ENCODE measurements at places on chromosomes 16 and 17.

DNA sequence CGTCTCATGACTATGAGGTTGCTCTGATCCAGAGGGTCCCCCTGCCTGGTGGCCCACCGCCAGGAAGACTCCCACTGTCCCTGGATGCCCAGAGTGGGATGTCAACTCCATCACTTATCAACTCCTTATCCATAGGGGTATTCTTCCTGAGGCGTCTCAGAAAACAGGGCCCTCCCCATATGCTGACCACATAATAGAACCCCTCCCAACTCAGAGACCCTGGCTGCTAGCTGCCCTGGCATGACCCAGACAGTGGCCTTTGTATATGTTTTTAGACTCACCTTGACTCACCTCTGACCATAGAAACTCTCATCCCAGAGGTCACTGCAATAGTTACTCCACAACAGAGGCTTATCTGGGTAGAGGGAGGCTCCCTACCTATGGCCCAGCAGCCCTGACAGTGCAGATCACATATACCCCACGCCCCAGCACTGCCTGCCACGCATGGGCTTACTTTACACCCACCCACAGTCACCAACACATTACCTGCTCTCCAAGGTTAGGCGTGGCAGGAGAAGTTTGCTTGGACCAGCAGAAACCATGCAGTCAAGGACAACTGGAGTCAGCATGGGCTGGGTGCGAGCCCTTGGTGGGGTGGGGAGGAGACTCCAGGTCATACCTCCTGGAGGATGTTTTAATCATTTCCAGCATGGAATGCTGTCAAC lies 2.3 kb upstream of the G6PC1 start:
- DNase-seq: no peak

- DNase-seq: no peak
Observed at GRCh38 chr16:76278980-76279379, 1.8 kb downstream of the CNTNAP4 start.

DNA sequence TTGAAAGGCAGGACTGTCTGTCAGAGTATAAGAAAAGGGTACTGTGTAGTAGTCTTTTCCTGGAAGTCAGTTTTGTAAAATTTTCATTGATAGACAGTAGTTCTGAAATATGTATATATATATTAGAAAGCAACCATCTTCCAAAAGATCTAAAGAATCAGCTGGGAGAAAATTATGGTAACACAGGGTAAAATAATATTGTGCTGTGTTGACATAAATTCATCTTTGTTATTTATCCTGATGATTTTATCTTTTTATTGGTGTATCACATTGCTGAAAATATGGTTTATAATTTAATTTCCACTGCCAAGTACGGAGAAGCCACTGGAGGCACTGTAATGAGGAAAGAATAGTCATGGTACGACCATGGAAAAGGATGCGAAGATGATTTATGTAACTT lies 324.9 kb downstream of the CA10 start:
- no peak for DNase-seq

DNA sequence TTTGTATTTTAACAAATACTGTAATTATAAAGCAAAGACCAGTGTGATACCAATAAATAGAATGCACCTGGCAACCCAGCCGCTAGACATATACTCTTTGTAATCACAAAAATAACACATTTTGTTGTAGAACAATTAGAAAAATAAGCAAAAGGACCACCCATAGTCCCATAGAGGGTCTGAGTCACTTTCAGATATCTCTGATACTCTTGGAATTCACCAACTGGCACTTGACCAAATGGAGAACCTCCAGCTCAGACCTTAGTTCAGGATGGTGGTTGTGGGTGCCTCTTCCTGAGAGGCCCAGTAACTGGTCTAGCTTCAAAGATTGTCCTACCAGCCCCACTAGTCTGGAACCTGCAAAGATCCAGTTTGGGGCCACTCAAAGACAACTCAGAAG lies 789 bp upstream of the TERF2 start:
- DNase-seq: no peak

DNA sequence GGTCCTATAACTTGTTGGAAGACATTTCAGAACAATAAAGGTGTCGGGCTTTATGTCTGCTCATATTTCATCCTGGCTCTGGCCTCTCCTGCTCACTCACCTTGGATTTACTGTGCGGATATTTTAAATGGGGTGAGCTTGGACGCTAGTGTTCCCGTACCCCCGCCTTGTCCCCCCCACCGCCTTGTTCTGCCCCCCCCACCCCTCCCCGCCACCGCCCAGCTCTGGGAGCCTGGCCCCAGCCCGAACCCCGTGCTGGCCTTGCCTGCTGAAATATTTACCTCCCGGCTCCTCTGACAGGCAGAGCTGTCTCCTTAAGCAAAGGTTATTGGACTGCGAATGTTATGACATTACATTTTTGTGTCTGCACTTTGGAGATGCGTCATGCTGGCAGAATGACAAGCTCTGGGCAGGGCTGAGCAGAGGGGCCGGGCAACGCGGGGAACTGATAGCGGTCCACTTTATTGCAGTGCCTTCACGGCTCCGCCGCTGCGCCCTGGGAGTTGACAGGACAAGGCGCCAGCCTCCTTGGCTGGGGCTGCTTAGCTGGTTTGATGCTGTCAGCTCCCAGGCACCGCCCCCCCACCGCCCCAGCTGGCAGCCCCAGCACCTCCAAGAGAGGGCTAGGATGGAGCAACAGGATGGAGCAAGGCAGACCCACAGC lies 222.5 kb upstream of the GSE1 start:
- no peak for DNase-seq

- DNase-seq: no peak
Observed at GRCh38 chr17:74006371-74006770, 197.1 kb upstream of the RPL38 start.

GRCh38 chr17:4711661-4712181 lies 1.3 kb downstream of the ARRB2 start:
- no peak for DNase-seq

GRCh38 chr17:57597531-57598453 lies 147.3 kb downstream of the CCDC182 start:
- no peak for DNase-seq

DNA sequence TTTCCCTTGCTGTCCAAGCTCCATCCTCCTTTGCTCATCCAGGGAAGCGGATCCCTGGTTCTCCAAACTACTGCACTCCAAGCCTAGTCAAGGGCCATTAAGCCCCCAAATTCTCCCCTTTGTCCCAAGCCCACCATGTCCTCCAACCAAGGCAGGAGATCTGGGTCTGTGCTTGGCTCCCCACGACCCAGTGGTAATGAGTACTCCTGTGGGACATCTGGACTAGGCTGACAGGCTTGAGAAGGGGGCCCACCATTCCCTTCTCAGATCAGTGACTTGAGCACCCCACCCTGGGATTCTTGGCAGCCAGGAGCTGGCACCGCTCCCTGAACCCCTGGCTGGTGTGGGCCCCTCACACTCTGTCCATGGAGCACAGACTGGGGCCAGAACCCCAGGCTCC lies 17.1 kb downstream of the OSBPL7 start:
- no peak for DNase-seq

DNA sequence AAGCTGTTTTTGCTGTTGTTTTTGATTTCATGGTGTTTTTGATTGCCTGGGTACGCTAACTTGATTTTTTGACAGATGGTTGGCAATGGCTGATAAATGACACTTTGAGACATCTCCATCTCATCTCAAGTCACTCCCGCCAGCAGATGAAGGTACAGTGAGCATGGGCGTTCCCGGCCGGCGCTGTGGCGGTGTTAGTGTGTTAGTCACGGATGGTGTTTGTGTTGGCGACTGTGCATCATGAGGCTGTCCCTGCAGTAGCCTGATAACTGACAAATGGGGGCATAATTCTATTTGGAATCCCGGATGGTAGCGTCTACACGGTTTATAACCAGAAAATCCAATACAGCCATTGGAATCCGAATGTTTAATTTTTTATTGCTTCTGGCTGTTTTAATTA lies 81.6 kb upstream of the ZNF750 start:
- no peak for DNase-seq

DNA sequence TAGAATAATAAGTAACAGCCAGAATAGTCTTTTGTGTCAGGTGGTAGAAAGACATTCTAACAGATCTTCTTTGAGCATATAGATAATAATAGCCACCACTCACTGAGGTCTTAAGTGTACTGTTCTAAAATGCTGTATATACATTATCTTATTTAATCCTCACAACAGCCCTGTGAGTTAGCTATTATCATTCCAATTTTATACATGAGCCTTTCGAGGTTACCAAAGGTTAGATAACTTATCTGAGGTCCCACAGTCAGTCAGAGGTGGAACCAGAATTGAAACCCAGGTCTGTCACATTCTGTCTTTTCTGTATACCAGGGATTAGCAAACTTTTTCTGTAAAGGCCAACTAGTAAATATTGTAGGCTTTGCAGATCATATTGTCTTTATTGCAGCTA lies 23.2 kb downstream of the REXO5 start:
- DNase-seq: no peak

GRCh38 chr16:14013571-14014283 lies 57.4 kb upstream of the MRTFB start:
- no peak for DNase-seq

DNA sequence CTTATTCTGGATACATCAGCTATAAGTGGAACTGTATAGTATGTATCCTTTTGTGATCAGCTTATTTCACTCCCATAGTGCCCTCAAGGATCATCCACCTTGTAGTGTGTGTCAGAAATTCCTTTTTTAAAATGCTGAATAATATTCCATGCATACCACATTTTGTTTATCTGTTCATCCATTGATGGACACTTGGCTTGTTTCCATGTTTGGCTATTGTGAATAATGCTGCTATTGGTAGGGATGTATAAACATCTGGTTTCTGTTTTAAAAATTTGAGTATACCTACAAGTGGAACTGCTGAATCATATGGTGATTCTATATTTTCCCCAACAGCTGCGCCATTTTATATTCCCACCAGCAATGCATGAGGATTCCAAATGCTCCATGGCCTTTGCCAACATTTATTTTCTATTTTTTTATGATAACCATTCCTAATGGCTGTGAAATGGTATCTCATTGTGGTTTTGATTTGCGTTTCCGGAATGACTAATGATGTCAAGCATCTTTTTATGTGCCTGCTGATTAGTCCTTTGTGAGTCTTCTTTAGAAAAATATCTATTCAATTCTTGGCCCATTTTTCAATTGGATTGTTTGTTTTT lies 11.6 kb downstream of the RCVRN start:
- no peak for DNase-seq

- DNase-seq: no peak
Observed at GRCh38 chr16:62408760-62409159, 372.5 kb upstream of the CDH8 start.

- no peak for DNase-seq
Observed at GRCh38 chr16:57091200-57091974, 996 bp upstream of the CPNE2 start.

- no peak for DNase-seq
Observed at GRCh38 chr17:27566671-27567562, 64.1 kb upstream of the LGALS9 start.
